ENCODE measurements at places on chromosomes 11 and 22.
A peak's percentile ranks its signal among the peaks of the same experiment; 100 is the strongest.

- no peak for DNase-seq
Observed at GRCh38 chr11:120268686-120269085, 28.7 kb downstream of the POU2F3 start.

GRCh38 chr11:108743851-108744250 lies 79.0 kb downstream of the DDX10 start:
- no peak for DNase-seq

DNA sequence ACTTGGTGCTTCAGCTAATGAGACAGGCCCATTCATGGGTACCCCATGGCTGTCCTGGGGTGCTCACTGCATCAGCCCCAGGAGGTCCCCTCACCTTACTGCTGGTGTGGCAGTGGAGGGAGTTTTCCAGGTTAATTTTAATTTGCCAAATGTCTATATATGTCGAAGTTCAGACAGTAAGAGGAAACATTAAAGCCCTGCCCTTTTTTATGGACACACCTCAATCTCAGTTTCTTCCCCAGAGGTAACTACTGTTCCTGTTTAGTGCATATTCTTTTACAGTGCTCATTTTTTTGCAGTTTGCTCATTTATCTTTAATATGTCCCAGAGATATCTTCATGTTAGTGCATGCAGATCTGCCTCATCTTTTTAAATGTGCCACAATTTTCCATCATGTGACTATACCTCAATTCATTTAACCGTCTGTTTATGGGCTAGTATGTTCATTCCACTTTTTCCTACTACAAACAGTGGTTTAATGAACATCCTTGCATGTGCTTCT lies 11.6 kb downstream of the PANX1 start:
- no peak for DNase-seq

GRCh38 chr11:61162092-61162941 lies 1.1 kb upstream of the VPS37C start:
- DNase-seq: peak; percentile 40

GRCh38 chr22:49433717-49434611 lies 393.7 kb downstream of the BRD1 start:
- DNase-seq: no peak

DNA sequence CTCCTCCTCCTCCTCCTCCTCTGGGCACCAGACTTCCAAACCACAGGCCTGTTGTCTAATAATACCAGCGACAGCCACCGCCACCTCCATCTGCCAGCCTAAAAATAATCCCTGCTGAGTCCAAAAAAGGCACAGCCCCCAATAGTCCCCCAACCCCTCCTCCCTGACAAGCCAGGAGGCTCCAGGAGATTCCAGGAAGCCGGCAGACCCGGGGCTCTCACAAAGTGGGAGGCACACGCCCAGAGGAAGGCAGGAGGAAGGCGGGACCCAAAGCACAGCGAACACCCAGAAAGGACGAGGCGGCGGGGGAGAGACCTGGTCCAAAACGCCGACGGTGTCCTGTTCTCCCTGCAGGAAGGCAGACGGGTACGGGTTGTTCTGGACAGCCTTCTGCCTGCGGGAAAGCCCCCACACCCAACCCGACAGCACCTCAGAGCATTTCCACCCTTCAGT lies 5.9 kb downstream of the IGSF9B start:
- no peak for DNase-seq

- no peak for DNase-seq
Observed at GRCh38 chr22:28373831-28374230, 305.8 kb downstream of the TTC28 start.
